ENCODE measurements at places on chromosomes 7 and 10.

DNA sequence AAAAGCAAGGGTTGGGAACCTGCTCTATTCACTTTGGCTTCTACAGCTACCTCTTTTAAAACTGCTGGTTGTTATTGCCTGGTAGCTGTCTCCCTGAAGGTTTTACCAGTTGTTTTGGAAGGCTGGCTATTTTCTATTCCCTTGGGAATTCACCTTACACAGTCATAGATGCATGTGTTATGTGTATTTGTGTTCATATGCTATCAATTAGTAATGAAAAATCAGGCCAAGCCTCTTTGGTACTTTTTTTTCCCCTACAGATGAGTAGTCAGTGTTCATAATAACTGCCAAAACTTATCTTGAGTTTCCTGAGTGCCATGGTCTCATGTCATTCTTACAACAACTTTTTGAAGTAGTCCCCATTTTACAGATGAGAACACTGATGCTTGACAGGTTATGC, 738.0 kb upstream of the GALNT17 start:
- DNase-seq = no peak

DNA sequence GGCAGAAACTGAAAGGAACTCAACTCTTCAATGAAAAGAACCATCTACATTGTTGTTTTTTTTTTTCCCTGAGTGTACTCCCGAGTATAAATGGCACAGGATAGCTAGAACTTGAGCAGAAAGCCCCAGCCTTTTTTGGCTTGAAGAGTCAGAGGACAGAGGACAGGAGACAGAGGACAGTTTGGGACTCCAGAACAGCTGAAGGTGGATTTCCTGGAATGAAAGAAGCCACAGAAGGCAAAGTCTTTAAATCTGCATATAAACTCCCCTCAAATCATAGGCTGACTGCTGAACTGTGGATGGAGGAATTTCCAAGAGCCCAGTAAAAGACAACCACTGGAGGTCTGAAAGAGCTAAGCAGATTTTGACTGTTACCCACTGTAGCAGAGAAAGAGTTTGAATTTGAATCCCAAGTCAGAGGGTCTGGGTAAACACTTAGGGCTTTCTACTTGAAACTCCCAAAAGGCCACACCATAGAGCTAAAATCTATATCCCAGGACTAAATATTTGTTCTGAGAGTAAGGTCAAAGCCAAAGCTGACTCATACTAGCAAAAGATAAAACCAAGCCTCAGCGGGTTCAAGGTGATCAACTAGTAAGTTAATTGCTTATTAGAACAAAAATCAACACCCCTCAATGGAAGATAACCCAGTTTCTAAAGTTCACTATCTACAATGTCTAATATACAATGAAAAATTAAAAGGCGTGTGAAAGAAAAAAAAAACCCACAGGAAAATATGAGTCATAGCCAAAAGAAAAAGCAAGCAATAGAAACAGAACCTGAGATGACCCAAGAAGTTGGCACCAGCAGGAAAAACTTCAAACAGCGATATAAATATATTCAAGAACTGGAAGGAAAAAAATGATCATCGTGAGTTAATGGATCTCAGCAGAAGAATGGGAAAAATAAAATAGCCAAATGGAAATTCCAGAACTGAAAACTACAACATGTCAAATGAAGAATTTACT, 1.8 kb upstream of the OPN1SW start:
- DNase-seq = no peak

DNA sequence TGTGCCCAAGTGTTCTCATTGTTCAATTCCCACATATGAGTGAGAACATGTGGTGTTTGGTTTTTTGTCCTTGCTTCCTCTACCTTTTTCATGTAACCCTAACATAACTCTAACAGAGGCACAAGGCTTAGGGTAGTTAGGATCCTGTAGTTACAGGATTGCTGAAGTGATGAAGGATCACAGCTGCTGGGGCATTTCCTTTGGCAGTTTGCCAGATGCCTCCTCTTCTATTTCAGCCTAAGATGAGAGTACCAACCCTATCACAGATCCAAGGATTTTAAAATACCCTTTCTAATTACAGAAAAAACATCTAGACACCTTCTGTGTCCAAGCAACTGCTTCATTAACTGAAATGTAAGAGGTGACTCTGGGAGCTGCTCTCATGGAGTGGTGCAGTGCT, 141.7 kb upstream of the COL1A2 start:
- DNase-seq = no peak

DNA sequence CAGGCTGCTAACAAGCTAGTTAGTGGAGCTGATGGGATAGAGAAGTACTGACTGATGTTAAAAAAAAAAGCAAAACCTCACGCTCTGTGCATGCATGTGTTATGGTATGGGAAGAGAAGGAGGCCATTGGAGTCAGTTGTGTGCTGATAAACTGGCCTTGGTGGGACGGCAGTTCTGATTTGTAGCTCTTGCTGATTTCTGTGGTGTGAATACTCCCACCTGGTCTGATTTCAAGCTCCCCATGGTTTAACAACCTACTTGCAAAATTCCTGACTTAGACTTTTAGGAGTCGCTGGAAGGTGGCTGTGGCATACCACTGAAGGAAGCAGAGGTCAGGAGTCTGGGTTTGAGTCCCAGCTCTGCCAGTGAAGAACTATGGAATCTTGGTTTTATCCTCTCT, 15.2 kb downstream of the CAMK1D start:
- no peak for DNase-seq

- no peak for DNase-seq
Measured at GRCh38 chr10:112963835-112964234, 13.8 kb downstream of the TCF7L2 start.

DNA sequence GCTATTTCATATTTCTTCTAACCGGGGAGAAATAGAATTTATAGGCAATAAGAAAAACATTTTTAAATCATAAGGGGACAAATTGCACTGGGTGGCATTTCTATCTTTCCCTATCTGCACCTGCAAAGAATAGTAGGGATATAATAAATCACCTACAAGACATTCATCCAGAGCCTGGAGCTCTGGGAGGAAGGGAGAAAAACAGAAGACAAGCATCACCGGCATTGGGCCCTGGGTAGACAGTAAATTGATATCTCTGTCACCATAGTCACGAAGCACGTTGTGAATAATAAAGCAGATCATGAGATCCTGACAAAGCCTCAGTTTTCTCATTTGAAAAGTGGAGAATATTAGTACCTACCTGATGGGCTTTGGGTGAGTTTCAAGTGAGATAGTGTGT, 685.6 kb downstream of the XPNPEP1 start:
- DNase-seq = no peak

GRCh38 chr10:130350996-130351395, 214.8 kb downstream of the GLRX3 start:
- no peak for DNase-seq

GRCh38 chr7:107668296-107668695, 7.7 kb downstream of the SLC26A4 start:
- no peak for DNase-seq

- no peak for DNase-seq
Measured at GRCh38 chr7:50418526-50419290, 31.4 kb downstream of the FIGNL1 start.
